ENCODE measurements at places on chromosomes 7 and 10. TPM values are rescaled to one million over a fixed set of nuclear protein-coding genes. Genes with fewer than 3 reads are reported as not detected.

The ZNF467 gene
- 1.4 TPM for total RNA-seq

DNA sequence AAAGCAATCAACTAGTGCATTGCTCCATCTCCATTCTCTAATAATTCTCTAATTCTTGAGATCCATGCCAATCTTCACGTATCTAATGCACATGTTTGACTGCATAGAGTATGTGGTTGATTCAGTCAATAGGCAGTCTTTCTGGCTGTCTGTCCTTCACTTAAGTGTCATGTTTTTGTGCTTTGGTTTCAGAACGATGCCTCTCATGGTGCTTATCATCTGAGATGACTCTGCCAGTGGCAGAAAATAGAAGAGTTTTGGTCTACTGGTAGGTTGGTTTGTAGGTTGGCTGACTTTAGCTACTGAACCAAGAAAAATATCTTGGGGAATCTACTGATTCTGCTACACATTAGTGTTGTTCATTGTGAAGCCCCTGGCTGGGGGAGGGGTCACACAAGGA, 364.2 kb downstream of the SFMBT2 start:
- no peak for DNase-seq

GRCh38 chr10:100645091-100645490, 100.3 kb upstream of the PAX2 start:
- DNase-seq, result no peak

GRCh38 chr7:141668853-141669252, 33.1 kb downstream of the DENND11 start:
- no peak for DNase-seq

- peak; percentile 12 for DNase-seq
Observed at GRCh38 chr10:118595598-118596425, at the start of gene PRLHR. PRLHR (minus strand) TSS chr10:118595648; CDS start chr10:118595244, 404 bp downstream.

DNA sequence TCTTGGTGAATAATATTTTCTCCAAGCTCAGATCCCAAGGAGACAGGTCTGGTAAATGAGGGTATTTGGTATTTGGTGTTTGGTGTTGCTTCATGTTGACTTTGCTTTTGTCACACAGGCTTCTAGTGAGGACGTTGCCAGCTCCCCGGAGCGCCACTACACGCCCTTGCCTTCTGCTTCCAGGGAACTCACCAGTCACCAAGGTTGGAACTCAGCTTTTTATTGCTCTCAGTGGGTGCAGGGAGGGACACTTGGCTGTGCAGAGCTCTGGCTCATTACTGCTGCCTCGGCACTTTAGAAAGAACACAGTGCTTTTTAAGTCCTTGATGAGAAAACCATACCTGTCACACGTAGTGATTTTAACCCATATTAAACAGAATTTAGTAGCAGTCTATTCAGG, 892.9 kb downstream of the LRMDA start:
- DNase-seq, result no peak
